ENCODE measurements at places on chromosomes 12 and 14.

DNA sequence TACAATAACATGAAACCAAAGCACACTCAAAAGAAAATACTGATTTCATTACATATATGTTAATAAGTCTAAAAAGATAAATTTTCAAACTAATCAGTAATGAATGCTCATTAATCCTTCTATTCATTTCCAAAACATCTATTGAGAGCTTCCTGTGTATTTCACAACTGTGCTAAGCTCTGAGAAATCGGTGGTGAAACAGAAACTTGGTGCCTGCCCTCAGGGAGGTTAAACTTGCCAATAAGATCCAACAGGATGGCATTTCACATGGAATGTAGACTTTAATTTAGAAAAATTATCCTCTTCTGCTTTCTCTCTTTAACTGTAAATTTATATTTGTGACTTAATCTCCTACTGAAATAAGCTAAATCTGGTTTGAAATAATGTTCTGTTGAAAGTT, 70.9 kb upstream of the SLC38A4 start:
- no peak for DNase-seq

- no peak for DNase-seq
Observed at GRCh38 chr12:104865080-104865479, 93.0 kb downstream of the SLC41A2 start.

DNA sequence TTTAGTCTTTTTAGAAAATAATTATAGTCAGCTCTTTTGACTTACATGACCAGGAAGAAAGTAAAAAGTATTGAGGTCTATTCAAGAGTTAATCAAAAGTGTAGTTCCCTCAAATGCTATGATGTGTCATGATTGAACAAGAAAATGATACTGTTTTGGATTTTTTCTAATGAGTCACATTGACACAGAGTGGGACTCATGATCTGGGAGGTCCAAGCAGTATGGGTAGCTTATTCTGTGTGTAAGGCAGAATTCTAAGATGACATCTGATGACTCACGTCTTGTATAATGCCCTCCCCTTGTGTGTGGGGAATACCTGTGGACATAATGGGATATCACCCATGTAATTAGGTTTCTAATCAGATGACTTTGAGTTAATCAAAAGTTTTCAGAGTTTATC, 178.1 kb upstream of the DDHD1 start:
- DNase-seq: no peak

DNA sequence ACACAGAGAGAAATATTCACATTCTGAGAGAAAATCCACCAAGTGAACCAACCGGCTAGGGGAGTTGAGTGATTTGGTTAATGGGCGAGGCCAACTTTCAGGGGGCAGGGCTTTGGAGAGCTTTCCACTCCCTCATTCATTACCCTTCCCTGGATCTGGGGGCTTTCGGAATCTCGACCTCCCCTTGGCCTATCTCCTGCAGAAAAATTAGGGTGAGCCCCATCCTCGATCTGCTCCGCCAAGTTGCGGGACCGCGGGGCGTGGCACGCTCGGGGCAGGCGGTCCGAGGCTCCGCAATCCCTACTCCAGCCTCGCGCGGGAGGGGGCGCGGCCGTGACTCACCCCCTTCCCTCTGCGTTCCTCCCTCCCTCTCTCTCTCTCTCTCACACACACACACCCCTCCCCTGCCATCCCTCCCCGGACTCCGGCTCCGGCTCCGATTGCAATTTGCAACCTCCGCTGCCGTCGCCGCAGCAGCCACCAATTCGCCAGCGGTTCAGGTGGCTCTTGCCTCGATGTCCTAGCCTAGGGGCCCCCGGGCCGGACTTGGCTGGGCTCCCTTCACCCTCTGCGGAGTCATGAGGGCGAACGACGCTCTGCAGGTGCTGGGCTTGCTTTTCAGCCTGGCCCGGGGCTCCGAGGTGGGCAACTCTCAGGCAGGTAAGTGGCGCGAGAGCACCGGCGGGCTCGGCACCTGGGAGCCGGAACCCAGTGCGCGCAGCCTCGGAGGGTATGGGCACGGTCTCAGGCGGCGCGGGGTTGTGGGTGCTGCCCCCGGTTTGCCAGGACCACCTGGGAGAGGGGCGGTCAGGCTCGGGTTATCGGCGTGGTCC, at the start of gene ERBB3:
TSS of gene ERBB3 (plus strand) at position 443 of the 833 bp plus-strand sequence. CDS start at position 579, 136 bp downstream.
- peak; percentile 69 for DNase-seq

- DNase-seq: no peak
Observed at GRCh38 chr12:130764073-130764472, 48.0 kb upstream of the RIMBP2 start.

DNA sequence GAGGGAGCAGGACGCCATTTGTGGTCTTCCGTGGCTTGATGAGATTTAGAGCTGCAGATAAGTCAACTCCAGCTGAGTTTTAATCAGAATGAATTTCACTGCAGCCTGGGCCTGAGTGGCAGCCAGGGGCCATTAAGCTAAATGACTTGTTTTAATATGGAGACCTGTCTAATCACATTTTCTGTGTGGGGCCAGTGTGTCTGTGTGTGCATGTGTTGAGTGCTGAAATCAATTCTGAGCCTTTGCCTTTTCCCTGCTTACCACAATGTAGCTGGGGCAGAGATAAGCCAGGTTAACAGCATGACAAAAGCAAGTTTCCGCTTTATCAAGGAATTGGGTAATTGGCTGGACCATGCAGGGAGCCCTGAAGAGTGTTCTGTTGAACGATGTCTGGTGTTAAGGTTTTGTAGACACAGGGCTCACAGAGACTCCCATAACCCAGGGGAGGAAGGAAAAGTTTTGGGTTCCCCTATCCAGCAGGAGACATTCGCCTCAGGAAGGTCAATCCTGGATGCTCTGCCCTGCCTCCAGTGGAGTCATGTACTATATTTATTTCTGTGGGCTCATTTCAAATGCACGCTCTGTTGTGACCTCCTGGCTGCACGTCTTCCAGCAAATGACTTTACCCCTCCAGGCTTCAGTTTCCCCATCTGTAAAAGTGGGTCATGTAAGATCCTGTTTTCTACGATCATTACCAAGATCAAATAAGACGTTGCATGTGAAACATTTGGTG, 24.2 kb downstream of the RPH3A start:
- DNase-seq: no peak

GRCh38 chr12:118637767-118638370, 261.5 kb downstream of the SUDS3 start:
- DNase-seq: no peak

DNA sequence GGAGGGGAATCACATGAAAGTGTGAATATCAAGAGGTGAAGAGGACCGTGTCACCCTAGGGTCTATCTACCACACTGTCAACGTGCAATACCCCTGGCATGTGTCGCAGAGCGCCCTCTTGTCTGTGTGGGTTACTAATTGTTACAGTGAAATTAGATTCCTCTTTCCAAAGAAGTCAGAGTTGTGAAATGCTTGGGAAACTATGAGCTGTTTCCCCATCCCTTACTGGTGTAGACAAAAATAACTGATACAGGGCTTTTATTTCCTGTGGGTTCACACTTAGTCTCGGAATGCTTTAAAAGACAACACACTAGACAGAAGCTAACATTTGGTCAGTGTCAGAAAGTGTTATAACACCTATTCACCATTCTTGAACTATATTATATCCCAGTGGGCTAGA, 597.3 kb downstream of the NRXN3 start:
- DNase-seq: no peak

GRCh38 chr12:71565535-71565934, 98.1 kb downstream of the ZFC3H1 start:
- DNase-seq: no peak

DNA sequence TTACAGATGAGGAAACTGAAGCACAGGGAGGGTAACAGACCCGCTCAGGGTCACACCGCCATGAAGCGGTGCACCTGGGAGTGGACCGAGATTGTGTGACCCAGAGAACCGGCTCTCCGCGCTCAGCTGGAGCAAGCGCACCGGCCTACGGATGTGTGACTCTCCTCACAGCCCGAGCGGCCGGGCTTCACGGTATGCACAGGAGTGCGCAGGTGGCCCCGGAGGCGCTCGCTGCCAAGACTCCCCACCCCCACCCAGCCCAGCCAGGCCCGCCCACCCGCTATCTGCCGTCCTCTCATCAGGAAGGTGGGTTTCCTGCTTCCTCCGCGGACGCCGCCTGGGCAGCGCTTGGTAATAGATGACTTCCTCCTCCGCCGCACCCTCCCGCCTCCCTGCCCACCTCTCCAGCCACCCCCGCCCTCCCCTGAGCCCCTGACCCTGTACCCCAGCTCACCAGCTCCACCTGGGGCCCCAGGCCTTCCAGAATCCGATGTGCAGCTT, 110.7 kb downstream of the NCOR2 start:
- DNase-seq: no peak

DNA sequence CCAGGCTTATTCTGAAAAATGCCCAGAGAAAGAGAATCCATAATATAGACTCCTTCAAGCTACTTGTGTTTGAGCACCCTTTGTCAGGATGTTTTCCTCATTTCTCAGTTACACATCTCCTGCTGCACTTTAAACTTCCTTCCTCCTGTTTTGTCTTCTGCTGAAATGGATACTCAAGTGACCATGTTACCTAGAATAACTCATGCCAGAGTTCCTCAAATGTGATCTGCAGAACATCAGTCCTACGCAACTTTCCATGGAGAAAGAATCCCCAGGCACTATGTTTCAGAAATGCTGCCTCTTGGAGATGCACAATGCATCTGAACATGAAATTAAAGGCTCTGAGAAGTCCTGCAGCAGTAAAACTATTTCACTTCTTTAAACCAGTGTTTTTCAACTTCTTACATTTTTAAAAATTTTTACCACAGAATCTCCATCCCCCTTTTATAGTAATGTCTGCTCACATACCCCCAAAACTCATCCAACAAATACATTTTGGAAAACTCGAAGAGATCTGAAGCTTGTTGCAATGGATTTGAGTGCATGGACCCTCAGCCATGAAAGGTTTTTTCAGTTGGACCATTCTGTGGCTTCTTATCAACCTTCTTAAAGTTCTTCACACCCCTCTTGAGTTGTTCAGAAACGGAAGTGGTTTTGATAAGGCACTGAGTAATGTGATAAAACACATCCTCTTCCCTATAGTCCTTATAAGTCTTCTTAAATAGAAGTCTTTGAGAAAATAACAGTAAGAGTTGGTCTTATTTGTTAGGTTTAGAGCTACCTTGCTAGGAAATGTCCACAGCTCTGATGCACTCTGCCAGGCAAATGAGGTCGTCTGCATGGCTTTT, 84.5 kb upstream of the KCNA1 start:
- no peak for DNase-seq

- DNase-seq: no peak
Observed at GRCh38 chr14:98956181-98956580, 315.8 kb downstream of the BCL11B start.

DNA sequence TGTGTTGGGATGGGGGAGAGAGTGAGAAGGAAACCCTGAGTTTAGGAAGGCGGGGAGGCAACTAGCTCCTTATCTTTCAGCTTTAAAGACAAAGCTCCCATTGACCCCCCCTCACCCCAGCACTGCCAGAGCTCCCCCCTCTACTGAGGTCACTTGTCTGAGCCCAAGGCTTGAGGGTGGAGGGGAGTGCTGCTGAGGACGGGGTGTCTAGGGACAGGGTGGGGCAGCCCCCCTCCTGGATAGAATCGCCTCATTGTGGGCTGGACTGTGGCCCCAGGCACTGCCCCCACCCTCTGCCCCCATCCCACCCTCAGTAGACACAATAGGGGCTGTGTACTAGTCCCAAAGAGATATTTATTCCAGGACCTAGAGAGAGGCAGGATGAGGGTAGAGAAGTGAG, 3.0 kb downstream of the ERBB3 start:
- no peak for DNase-seq

DNA sequence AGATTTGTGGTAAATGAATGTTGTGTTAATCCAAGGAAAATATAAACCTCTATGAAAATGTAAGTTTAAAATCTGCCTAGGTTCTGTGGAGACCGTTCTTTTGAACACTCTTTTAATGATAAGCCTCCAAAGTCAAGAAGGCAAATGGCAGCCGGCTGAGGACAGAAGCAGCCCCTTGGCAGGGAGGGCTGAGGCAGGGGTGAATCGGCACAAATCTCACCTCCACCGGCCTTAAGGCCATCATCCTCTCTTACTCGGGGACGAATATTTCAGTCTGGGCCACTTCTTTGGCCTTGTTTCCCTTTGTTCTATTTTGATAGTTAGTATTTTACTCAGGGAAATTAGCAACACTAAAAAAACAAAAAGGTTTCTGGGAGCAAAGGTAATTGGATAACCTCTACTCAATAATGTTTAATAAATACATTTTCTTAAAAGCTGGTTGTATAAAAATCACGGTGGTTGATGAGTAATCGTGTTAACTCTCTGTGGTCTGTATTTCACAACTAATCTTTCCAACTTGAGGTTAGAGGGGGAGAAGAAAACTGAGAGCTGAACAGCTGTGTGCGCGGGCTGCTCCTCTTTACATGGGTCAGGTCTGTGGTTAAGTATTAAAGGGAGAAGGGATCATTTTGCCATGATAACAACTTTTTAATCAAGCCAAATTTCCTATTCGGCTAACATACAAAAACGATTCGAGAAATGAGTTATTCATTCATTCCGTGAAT, 18.6 kb downstream of the LGMN start:
- DNase-seq: no peak

- DNase-seq: no peak
Observed at GRCh38 chr12:74999474-74999873, 210.2 kb downstream of the KCNC2 start.

DNA sequence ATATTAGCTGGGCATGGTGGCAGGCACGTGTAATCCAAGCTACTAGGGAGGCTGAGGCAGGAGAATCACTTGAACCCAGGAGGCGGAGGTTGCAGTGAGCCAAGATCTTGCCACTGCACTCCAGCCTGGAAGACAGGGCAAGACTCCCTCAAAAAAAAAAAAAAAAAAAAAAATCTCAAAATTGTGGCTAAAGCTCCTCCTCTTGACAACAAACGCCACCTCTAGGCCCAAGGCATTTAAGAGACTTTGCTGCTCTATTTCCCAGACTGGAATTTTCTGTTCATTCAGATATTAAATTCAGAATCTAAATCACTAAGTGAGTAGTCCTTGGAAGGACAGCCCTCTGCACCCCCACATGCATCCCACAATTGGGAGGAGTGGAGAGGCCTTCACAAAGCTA, 1.4 kb downstream of the ZFYVE1 start:
- no peak for DNase-seq

DNA sequence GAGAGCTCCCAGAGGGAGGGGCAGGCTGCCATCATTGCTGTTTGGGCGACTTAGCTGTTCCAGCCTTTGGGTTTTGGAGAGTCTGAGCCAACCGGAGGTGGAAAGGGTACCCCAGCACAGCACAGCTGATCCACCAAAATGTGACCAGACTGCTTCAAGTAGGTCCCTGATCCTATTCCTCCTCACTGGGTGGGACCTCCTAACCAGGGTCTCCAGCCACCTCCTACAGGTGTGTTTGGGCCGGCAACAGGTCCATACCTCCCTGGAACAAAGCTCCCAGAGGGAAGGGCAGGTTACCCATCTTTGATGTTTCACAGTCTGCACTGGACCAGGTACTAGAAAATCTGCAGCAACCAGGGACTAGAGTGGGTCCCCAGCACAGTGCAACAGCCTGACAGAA, 53.8 kb downstream of the CAND1 start:
- no peak for DNase-seq

GRCh38 chr12:120397824-120398540, 29.0 kb upstream of the MSI1 start:
- DNase-seq: peak; percentile 94

DNA sequence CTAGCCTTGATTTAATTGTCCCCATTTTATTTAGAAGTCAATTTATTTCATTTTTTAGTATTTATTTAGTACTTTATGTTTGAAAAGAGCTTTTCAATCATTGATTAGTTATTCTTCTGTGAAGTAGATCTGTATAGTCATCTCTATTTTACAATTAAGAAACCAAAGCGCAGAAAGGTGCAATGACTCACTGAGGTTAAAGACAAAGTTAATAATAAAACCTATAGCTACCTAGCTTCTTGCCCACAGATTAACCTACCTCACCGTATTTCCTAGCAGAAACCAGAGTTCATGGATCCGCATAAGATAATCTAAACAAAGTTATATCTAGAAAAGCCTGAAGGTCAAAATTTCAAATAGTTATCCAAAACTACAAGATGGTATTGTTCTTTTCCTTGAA, 176.4 kb downstream of the GRIN2B start:
- no peak for DNase-seq
